ENCODE measurements at places on chromosomes 7 and 10.

GRCh38 chr7:76261931-76262330 lies 40.5 kb upstream of the HSPB1 start:
- DNase-seq: no peak

DNA sequence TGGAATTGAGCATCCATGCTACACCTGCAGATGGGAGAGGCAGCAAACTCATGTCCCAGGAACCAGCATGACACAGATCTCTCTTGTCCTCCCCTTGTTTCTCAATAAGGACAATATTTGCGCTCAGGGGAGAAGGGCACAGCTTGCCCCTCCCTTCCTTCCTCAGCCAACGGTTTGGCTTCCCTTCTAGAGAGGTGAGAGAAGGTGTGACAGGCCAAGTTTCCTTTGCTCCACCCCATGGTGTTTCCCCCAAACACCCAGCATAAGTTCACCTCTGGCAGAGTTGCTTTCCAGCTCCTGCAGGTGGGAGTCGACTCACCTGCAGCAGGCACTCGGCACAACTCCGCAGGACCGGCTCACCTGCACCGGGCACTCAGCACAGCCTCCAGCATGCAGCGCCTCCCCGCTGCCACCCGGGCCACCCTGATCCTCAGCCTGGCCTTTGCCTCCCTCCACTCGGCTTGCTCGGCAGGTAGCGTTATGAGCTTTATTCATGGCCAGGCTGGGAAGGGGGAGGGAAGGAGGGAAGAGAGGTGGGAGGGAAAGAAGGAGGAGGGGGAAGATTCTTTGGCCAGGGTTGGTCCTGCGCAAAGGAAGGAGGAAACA lies at the start of the genes ATP6V0A4 and TMEM213:
ATP6V0A4 (minus strand) TSS at position 482 of the 606 bp plus-strand sequence. CDS start 26,949 bp downstream, outside the sequence.
TMEM213 (plus strand) TSS at position 280 of the 606 bp plus-strand sequence; CDS start at position 391, 111 bp downstream.
- DNase-seq: no peak

DNA sequence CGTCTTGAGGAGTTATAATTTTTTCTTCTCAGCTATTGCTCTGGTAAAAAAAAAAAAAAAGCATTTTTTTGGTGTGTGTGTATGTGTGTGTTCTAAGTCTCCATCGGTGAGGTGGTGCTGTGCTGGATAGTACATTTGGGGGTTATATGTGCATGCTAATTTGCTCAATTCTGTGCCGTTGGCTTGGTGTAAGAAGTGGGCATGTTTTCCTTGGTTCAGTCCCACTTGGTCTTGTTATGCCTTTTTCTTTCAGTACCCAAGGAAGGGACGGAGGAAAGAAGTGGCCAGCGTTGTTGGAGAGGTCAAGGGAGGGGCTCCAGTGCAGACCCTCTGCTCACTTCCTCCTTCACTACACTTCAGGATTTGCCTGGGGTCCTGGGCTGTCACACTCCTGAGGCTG lies 20.4 kb downstream of the LRMDA start:
- no peak for DNase-seq

GRCh38 chr10:5479481-5480161 lies 19.7 kb downstream of the CALML5 start:
- no peak for DNase-seq

DNA sequence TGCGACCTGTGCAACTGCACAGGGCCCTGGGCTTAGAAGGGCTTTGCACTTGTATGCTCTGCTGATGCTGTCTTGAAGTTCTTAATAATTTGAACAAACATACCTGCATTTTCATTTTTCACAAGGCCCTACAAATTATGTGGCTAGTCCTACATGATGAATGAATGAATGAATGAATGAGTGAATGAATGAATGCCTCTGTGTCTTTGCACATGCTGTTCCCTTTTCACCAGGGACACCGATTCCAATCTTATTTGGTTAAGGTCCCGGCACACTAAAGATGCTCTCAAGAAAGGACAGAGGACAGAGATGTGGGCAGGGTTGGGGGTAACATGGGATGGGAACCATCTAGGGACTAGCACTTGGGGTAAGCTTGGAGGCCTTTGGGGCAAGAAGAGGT lies 39.4 kb upstream of the CHST3 start:
- DNase-seq: no peak

DNA sequence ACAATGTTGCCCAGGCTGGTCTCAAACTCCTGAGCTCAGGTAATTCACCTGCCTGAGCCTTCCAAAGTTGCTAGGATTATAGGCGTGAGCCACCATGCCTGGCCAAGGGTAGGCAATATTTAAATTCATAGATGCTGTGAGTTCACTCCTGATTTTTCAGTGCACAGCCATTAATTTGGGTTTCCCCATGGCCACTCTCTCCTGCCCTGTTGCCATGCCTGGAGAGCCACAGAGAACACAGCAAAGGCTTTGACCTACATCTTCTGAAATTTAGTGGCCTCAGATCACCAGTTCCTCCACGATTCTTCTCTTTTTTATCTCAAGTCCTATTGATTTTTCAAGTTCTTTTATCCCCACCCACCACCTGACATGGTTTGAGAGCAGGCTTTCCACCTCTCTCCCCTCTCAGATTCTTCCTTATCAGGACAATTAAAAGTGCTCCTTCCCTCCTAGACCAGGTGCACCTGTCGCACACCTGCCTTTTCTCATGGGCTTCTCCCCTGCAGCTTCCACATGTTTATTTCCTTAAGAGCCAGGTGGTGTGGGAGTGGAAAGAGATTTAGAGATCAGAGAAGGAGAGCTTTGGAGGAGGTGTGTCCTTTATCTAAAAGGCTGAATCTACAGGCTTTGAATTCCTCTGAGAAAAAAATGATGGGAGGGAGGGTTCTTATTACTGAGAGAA lies 123.8 kb downstream of the ADRA2A start:
- DNase-seq: no peak

DNA sequence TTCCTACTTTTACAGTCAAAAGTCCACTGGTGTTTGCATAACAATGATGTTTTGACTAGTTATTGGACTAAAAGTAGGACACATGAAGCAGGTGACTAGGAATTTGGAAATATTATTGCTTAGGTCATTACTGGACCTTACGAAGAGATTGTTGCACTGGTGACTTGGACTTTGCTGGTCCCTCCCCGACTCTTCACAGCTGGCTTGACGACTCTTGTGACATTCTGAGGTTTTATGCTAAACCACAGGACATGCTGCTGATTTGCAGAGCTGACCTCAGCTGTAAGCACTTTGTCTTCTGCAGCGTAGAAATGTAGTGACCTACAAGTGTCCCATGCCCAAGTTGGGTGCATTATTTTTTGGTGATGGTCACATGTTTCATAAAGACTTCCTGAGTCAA lies 21.9 kb downstream of the PCBD1 start:
- no peak for DNase-seq

- peak; percentile 37 for DNase-seq
Observed at GRCh38 chr10:14385596-14386593, 55.2 kb upstream of the FRMD4A start.

- no peak for DNase-seq
Observed at GRCh38 chr7:127592550-127592949, 986 bp upstream of the FSCN3 start.

DNA sequence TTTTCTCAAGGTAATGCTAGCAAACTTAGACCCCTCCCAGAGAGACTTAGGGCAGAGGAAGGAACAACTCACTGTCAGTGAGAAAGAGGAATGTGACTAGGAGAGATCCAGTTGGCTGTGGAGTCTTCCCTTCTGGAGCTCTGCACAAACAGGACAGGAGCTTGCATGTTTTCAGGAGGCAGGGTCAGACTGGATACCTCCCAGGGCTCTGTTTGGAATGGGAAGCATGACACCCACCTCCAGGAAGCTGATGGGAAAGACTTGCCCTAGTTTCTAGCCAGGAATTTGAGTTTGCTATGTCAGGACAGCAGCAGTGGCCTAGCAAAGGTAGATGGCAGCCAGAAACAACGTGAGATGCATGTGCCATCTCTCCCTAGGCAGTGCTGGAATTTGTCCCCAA lies 40.6 kb downstream of the GHRHR start:
- no peak for DNase-seq

DNA sequence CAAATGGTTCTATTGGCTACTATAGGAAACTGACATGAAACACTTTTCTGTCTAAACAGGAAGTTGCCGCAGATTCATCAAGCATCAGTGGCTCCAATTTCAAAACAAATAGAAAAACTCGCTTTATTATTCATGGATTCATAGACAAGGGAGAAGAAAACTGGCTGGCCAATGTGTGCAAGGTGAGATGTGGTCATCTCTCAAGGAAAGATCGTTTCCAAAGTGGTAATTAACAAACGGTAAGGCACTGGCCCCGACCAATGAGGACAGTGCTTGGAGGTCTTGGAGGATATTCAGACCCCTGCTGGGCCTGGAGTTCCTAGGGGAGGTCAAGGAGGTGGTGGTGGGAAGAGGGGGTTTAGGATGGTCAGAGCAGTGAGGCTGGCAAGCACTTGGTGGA lies 2.6 kb downstream of the PNLIP start:
- no peak for DNase-seq

GRCh38 chr10:856416-857157 lies 74.9 kb downstream of the LARP4B start:
- no peak for DNase-seq

DNA sequence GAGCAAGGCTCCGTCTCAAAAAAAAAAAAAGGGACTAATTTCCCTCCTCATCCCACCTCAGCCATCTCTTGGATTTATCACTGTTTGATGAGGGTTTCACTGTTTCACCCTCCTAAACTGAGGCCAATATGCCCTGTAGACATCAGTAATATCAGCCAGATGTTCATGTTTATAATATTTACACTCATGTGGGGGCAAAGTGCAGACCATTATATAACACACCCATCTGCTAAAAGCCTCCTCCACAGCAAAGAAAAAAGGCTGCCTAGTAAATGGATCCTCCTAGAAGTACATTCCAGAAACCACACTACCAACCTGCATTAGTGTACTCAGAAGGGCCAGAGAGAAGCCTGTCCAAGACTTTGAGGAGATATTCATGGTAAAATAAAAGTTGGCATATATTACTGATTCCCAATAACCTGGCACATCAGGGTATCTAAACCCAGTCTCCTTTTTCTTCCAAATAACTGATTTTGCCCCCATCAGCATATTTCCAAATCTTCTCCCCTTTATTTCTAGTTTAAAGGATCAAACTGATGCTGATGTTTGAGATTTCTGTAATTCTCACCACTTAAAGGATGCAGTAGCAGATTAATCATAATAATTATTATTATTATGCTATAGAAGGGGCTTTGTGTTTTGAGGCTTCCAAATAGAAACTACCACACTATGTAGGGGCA lies 55.1 kb downstream of the LGI1 start:
- DNase-seq: no peak

DNA sequence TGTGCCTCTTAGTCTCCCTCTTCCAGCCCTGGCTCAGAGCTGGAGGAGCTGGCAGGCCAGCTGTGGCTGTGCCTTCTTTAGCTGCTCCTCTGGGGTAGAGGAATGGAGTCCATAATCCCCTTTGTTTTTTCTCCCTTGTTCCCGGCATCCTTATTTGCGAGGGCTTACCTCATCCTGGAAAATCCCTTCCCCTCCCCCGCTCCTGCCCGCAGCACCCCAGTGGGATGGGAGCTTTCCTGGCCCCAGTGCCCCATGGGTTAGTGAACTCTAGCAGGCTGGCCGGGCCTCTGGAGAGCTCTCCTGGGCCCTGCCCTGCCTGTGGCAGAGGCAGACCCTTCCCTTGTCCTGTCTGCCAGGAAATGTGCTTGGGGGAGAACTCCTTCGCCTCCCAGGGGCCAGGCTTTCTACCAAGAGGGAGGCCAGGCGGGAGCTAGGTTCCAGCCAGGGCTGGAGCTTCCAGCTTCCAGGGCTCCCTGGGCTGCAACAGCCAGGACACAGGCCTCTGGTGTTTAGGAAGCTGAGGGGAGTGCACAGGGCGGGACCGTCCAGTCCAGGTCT lies 16.5 kb upstream of the TRIM8 start:
- no peak for DNase-seq

- DNase-seq: no peak
Observed at GRCh38 chr7:133428876-133429275, 176.0 kb downstream of the EXOC4 start.

GRCh38 chr7:89133357-89133756 lies 337.8 kb upstream of the TEX47 start:
- no peak for DNase-seq

GRCh38 chr10:74174521-74174920 lies 23.5 kb downstream of the ADK start:
- DNase-seq: no peak

DNA sequence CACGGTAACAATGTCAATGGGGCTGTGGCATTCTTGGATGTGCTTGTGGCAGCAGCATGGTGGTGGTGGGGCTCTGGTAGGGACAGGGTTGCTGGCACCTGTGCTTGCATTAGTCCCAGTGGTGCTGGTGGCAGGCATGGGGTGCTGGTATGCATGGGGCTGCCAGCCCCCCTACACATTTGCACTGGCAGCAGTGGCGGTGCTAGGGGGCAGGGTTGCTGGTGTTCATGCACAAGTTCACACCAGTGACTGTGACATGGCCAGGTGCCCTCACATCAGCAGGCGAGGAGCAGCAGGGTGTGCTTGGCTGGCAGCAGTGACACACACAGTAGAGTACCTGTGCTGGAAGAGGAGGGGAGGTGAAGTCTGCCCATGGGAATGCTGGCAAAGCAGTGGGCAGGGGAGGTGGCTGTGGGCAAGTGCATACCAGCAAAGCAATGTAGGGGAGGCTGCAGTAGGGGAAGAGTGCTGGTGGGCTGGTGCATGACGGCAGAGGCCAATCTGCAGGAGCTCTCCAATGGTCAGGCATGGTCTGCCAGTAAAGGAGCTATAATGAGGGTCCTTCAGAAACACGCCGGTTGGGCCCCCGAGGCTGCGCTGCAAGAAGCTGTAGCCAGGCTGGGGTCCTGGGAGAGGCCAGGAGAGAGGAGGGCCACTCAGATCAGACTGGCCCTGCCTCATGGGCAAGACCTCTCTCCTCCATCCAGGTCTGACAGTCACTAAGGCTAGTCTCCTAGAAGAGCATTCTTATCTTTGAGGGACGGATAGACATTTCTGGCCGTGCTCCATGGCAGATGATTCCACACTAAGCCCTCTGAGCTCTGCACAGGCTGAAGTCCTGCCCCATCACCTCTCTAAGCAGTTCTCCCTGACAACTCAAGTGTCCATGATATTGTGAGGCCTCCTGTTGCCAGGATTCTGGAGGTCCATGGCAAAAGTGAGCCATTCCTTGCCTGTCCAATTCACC lies 406.4 kb downstream of the SEMA3D start:
- no peak for DNase-seq

GRCh38 chr7:111262293-111263116 lies 171.6 kb downstream of the LRRN3 start:
- DNase-seq: no peak

DNA sequence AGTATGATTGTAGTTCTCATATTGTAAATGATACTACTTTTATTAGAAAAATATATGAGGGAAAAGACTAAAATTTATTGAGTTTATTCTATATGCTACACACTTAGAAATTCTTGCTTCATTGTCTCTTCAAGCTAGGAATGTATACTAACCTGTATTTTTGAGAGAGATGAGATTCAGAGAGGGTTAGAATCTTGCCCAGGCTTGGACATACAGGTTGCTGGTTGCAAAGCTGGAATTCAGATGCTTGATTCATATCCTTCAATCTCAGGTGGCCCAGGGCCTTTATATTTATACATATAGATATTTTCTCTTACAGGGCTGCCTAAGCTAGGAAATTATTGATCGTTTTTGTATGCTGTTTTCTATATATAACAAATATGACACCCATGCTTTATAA lies 324.2 kb downstream of the CDK14 start:
- DNase-seq: no peak

DNA sequence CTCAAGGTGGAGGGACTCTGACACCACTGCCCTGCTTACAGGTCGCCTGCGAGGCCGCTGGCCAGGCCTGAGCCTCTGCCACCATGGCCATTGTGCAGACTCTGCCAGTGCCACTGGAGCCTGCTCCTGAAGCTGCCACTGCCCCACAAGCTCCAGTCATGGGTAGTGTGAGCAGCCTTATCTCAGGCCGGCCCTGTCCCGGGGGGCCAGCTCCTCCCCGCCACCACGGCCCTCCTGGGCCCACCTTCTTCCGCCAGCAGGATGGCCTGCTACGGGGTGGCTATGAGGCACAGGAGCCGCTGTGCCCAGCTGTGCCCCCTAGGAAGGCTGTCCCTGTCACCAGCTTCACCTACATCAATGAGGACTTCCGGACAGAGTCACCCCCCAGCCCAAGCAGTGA lies 2.8 kb downstream of the LZTS2 start:
- no peak for DNase-seq
